NT2/D1 (cell line): ENCODE measurements at places on chromosomes 11 and 22.
A peak's percentile ranks its signal among the peaks of the same experiment; 100 is the strongest.

- DNase-seq = no peak
Observed at GRCh38 chr11:62130283-62131169, 6.7 kb downstream of the INCENP start.

DNA sequence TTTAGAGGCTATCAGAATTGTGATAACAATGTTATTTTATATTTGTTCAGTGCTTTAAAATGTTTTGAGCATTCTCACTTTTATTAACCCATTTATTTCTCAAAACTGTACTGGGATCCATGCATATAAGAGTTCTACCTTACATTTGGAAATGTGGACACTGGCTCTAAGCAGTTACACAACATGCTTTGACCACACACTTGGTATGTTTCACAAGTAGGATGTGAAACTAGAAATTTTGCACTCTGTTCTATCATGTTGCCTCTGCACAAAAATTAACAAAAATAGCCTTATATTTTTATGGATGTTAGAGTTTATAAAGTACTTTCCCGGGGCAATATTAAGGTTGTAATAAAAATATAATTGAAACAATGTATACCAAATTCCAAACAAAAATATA is 126.9 kb upstream of the CHORDC1 start:
- DNase-seq = no peak

- no peak for DNase-seq
Observed at GRCh38 chr11:107587306-107587979, 3.5 kb upstream of the ELMOD1 start.

DNA sequence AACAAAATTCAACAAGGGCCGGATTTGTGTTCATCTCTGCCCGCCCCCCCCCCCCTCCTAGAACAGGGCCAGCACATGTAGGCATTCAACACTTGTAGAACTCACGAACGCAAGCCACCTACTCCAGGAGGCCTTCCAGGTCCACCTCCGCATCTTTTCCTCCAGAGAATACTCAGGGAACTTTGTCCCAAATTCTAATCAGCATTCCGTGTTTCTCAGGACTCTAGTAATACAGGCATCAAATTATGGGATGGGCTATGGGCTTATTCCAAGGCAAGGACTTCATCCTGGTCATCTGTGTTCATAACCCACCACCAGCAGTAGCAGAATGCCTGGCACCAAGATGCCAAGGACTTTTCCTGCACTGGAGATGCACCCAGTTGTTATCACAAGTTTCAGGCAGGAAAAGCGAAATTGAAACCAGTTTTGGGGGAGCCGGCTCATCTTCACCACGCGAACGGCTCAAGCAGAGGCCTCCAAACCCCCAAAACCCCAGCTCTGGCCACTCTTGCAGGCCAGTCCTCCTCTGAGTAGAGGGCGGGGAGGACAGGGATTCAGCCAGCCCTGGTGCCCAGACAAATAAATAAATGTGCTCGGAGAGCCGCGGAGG is 462 bp downstream of the UBE2L6 start:
- no peak for DNase-seq

DNA sequence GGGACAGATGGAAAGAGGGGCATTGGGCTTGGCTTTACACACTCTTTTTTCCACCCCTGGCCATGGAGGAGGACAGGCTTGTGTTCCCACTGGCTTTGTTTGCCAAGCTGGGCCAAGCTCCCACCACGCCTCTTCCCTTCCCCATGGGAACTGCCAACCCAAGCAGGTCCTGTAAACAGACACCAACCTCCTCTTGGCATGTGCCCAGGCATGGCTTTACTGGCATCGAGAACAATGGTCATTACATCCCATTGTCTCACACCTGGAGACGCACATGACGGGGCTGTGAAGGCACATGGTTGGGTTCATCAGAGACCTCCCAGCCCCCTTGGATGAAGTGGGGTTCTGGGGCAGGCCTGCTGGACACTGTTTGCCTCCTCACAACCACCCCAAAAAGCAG is 11.7 kb downstream of the SEC14L3 start:
- DNase-seq = no peak

DNA sequence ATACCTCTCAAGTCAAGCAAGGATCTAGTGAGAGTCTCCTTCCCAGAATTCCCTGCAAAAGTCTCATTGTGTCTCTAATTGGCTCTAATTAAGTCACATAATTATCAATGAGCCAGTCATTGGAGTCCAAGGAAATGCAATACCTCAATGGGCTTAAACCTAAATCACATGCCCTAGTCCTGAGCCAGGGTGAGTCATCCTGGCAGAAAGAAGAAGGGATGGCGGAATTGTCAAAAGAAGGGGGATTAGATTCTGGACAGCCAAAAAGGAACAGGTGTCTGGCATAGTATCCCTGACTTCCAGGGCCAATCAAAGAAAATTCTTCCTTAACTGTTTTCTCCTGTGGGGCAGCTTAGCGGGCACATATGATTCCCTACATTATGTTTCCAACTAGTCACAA is 25.1 kb upstream of the LDLRAD3 start:
- DNase-seq = no peak

DNA sequence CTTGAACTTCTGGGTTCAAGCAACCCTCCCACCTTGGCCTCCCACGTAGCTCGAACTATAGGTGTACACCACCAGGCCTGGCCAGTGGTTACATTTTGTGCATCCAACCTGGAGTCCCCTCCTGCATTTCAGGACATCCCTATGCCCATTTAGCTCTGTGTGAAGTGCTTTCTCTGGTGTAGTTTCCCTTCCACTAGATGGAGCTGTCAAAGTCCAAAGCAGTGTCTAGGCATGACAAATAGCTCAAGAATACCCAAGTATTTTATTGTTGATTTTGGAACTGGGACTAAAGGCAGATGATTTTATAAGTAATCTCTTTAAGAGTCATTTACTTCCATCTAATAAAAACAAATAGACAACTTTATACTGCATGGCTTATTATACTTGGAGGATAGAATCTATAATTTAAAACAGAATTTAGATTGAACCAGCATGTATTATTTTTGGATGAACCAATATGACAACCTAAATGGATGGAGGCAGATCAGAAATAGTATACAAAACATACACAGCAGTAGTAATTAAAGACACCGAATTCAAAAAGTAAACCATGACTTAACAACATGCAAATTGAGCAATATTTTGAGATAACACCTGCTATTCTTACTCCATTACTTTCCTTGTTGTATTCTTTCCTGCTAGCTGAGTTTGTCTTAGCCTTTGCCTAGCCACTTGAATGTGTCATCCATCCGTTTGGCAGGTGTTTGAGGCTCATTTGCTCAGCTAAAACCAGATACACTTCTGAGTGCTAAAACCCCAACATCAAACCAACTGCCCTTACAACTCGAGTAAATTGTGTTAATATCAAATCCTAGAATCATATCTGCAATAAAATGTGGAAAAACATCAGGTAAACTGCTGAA is 37.7 kb downstream of the EIF4ENIF1 start:
- peak; percentile 5 for DNase-seq

GRCh38 chr11:27933992-27934829 is 173.7 kb downstream of the KIF18A start:
- peak; percentile 79 for DNase-seq

DNA sequence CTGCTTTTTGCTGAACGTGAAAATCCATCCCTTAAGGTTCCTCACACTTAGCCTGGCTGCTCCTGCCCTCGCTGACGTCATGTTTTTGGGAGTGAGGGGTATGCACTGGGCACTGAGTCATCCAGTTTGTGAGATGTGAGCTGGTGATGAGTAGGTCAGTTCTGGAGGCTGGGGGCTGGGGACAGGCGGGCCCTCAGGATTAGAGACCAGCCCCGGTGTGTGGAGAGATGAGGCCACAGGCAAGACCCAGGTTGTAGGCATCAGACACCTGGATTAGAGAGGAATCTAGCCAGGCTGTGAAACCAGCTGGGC is 9.2 kb downstream of the KCNC1 start:
- DNase-seq = no peak

DNA sequence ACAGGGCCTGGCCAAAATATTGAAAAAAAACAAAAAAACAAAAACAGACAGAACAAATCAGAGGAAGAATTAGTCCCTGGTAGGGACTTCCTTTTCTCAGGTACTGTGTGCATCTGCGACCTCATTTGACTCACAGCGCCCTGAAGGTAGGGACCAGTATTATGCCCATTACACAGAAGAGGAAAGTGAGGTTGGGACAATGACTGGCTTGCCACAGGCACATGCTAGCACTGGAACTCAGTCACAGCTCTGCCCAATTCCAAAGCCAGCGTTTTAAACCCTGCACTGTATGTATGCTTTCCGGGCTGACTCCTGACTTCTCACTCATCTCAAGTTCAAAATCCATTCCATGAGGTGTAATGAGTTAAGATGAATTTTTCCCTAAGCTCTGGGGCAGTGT is 3.3 kb downstream of the SEC14L4 start:
- no peak for DNase-seq

DNA sequence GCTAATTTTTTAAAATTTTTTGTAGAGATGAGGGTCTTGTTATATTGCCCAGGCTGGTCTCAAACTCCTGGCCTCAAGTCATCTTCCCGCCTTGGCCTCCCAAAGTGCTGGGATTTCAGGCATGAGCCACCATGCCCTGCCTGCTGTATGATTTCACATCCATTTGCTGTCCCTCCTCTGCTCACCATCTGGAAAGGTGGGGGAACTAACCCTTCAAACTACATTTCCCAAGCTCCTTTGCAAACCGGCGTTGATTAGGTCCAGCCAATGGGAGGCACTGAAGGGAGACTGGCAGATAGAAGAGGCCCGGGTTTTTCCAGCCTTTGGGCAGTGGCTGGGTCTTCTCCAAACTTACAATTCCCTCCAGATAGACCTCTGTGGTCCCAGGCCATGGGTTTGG is 19.3 kb downstream of the RFPL1 start:
- DNase-seq = peak; percentile 54

DNA sequence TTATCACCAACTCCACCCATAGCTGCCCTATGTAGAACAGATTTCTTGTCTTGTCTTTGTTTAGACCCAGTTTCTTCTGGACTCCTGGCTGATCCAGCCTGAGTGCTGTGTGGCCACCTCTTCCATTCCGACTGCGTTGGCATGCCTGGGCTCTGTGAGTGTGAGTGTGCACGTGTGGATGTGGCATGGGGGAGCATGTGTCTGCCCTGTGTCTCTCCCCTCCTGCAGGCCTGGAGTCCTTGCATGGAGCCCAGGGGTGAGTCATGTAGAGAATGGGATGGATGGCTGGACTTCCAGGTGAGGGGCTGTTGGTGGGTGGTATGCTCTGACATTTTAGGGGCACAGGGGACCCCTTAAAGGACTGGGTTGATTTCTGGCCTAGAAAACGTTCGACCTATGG is 194.7 kb downstream of the GRIK4 start:
- no peak for DNase-seq

DNA sequence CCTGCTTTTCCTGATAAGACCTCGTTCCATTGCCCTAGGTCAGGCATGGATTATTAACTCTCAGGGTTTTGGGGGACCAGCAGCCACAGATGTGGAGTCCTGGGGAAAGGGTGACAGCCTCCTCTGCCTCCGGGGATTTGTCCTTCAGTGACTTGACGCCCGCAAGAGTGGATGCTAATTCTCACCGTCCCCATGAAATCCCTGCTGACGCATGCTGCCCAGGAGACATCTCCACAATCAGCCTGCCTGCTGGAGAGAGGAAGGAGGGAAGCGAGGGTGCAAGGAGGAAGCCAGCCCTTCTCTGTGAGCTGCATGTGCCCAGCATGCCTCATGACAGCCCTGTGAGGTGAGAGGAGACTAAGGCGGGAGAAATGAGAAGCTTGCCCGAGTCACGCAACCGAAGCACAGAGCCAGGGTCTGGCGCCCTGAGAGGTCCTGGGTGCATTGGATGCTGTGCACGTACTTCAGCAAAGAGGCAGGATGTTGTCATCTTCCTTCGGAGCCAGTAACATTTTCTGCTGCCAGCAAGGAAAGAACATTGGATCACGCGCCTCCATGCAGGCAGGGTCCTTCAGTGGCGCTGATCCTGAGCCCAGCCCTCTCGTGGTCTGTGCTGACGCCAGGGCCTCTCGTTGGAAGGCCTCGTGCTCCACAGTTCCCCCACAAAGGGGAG is 27.3 kb upstream of the KRTAP5-6 start:
- DNase-seq = no peak

DNA sequence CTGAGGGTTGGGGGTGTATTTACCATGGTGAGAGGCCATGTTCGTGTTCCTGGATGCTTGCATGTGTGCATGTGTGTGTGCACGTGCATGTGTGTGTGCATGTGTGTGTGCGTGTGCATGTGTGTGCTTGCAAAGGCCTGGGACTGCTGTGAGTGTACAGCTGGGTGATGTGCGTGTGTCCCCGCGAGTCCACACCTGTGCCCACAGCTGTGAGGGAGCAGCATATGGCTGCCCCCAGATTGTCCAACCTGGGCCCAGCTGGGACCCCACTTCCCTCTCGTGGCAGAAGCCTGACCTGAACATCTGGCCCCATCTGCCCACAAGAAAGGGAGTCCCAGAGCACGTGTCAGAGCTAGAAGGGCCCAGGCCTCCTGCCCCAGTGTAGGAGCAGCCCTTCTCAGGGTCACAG is 8.4 kb upstream of the CD248 start:
- DNase-seq = no peak

- no peak for DNase-seq
Observed at GRCh38 chr11:28524098-28524497, 415.9 kb downstream of the METTL15 start.

- no peak for DNase-seq
Observed at GRCh38 chr11:73154178-73154577, 12.1 kb upstream of the FCHSD2 start.

DNA sequence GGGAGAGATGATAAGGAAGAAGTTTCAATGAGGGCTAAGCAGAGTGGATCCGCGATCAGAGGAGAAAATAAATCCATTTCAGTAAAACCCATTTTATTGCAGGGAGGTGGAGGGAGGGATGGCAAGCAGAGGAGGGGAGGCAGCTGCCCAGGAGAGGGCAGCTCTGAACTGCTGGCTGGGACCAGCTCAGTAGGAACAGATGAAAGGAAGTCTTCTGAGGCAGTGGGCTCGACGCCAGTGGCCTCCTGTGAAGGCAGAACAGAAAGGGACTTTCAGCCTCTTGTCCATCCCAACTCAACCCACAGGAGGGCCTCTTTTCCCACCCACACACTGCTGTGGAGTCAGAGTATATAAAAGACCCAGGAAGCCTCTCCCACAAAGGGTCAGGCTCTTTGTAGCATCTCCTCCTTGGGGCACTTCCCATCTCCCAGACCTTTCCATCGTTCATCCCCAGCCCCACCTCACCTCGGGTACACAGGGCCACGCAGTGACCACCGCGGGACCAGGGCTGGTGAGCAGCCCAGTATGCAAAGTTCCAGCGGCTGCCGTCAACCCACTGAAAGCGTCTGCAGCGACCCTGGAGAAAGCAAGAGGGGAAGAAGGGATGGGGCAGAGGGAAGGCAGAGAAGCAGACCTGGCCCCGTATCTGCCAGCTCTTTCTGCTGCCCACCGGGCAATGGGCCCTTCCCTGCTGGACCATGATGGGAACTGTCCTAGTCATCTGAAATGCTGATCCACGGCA is 3.0 kb downstream of the PRG2 start:
- DNase-seq = no peak
